ENCODE measurements at places on chromosomes 1 and 21.

DNA sequence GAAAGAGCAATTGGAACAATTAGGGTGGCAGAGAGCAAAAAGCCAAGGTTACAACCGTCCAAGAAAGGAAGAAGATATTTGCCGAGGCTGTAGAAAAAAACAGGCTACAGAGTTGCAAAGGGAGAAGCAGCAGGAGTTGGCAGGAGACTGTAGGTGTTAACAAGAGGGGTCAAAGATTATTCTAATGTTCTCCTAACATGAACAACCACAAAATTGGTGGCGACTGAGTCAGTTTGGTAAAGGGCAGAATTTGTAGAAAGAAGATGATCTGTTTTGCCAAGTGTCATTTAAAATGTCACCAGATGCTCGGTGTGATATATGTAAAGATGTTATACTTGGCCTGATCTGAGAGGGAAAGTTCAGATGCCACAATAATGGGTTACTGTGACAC lies 401 bp upstream of the PRUNE1 start:
- no peak for DNase-seq

GRCh38 chr1:184640505-184640904 lies 114.2 kb downstream of the EDEM3 start:
- DNase-seq = no peak

DNA sequence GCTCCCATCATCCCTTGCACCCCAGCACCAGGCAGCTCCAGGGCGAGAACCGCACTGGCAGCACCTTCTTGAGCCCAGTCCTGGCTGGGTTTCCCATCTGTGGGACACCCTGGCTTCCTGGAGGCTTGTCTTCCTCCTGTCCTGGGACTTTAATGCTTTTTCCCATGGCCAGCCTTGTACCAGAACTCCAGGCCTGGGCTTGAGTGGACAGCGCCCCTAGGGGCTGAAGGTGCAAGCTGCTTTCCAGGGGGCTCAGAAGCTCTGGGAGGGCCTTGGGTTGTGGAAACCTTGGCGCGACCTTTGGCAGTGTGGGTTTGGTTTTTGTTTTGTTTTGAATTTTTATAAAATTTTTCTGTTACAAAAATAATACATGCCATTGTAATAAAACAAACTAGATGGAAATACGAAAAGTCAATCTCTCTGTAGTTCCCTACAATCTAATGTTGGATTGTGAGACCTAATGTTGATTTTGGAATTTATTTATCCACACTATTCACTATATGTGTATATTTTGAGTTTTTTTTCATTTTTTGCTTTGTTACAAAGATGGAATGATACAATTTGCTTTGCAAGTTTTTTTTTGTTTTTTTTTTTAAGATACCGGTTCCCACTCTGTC lies 33.8 kb upstream of the RPL11 start:
- DNase-seq = peak; percentile 11

DNA sequence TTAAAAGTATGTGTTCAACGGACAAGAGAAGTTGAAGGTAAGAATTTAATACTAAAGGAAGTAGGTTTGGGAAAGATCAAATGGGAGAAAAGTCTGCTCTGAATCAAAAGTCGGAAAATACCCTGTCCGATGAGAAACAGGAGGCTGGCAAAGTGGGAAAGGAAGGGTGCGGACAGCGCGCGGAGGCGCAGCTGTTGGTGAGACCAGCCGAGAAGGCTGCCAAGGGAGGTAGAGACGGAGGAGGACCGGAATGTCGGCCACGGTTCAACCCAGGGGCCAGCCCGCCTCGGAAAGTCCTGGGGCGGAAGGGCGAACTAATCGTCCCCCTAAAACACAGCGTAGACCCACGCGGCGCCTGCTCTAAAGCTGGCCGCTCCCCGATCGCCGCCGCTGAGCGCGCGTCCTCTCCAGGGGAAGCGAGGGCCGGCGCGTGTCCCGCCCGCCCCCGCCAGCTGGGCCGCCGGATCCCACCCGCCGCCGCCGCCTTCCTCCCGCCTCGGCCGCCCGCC lies 639 bp upstream of the SPATA1 start:
- DNase-seq = no peak
